ENCODE measurements at places on chromosomes 5 and 9. TPM values are rescaled to one million over a fixed set of nuclear protein-coding genes. Genes with fewer than 3 reads are reported as not detected.

DPH7 gene
- total RNA-seq = 51.9 TPM

ITK gene
- 237 TPM for total RNA-seq

MYOZ3 gene
- total RNA-seq = 0.07 TPM

OR1K1 gene
- total RNA-seq = not detected

OTP gene
- not detected for total RNA-seq

CSF1R gene
- total RNA-seq = not detected

SMAD5 gene
- 12.8 TPM for total RNA-seq

- DNase-seq = no peak
These were observed 56.6 kb downstream of the HSD17B3 start for GRCh38 chr9:96245399-96245798.

DNA sequence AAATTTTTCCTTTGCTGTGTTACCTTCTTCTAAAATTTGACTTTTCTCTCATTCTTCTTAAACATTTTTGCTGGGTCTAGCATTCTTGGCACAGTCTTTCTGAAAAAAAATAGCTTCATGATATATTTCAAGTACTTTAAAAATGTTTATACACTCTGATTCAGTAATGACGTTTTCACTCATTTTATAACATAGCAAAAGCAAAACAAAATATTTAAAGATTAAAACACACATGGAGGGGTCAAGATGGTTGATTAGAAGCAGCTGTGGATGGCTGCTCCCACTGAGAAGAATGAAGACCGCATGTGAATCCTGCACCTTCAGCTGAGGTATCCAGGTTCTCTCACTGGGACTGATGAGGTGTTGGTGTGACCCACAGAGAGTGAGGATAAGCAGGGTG is 188.2 kb downstream of the SGCD start:
- DNase-seq = no peak

GRCh38 chr5:176660530-176660859 is 13.2 kb downstream of the TSPAN17 start:
- no peak for DNase-seq
